ENCODE measurements at places on chromosomes 6 and 20.

DNA sequence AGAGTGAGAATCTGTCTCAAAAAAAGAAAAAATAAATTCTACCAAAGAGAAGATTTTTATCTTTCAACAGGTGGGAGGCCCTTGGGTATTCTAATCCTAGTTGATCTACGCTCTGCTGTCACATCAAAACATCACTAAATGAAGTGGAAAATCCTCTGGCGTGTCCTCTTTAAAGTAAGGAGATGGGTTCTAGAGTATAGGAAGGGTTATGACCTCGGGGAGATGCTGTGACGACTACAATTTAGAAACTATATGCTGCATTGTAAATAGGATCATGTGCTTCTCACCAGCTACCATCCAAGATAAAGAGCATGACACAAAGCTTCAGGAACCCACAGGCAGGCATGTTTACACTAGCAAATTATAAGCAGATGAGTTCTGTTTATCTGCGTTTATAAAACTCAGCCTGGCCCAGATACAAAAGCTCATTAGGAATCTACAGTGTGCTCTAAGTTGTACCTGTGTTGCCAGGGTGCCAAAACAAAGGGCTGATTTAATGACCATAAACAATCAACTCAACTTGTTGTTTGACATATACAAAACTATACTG, 197.1 kb upstream of the PLN start:
- no peak for DNase-seq

DNA sequence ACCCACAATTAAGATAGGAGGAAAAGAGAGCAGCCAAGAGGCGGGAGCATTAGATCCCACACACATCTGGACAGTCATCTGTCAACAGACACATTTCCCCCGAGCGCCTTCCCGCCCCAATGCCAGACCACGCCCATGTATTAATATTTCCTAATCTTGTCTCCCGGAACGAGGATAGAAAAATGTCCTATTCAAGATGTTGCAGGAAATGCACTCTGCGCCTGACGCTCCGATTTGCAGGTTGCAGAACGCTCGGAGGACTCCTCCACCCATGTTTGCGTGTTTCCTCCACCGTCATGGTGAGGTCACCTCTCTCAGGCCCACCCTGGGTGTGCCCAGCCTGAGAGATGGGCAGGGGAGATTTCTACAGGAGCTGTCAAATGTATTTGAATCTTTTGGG, 215.2 kb downstream of the TAF4 start:
- no peak for DNase-seq

DNA sequence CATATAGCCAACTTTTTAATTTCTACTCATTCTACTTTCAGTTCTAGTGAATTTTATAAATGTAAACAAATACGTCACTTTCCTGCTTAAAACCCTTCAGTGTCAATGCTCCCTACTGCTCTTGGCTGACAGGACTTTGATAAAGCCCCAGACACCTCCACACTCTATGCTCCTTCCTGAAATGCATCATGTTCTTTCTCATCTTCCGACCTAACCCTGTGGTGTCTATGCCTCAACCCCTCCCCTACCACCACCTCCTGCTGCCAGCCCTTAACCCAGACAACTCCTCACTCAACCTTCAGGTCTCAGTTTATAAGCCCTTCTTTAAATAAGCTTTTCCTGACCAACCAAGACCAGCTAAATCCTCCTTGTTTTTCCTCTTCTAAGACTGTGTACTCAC, 19.1 kb downstream of the TLDC2 start:
- no peak for DNase-seq

DNA sequence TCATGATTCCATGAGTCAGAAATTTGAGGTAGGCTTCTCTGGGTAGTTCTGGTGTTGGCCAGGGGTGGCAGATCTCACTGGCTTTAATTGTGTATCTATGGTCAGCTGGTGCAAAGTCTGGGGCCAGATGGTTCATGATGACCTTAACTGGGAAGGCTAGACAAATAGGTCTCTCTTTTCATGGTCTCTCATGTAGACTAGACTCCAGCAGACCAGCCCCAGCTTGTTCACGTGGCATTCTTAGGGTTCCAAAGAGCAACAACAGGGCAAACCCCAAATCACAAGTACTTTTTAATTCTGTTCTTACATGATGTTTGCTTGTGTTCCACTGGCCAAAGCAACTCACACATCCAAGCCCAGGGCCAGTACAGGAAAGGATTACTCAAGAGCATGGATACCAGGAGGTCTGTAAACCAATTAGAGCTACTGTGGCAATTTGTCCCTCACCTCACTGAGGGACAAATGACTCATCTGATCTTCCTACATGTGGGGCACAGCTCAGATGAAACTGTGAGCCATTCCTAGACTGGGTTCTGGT, 79.5 kb upstream of the PBOV1 start:
- no peak for DNase-seq

DNA sequence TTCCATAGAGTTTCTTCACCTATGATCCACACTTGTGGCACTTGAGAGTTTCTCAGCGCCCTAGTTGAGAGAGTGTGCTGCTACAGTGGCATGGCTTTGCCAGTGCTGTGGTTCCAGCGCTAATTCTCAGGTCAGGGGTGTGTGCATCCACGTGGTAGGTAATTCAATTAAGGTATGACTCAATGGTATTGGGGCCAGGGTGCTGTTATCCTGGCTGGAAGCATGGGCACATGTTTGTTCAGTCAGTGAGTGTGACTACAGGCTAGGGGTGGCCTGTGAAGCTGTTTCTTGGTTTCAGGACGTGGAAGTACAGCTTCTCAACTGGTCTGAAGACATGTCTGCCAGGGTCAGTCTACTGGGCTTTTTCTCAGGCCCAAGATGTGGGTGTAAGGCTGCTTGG, 3.0 kb upstream of the SEMG2 start:
- no peak for DNase-seq

DNA sequence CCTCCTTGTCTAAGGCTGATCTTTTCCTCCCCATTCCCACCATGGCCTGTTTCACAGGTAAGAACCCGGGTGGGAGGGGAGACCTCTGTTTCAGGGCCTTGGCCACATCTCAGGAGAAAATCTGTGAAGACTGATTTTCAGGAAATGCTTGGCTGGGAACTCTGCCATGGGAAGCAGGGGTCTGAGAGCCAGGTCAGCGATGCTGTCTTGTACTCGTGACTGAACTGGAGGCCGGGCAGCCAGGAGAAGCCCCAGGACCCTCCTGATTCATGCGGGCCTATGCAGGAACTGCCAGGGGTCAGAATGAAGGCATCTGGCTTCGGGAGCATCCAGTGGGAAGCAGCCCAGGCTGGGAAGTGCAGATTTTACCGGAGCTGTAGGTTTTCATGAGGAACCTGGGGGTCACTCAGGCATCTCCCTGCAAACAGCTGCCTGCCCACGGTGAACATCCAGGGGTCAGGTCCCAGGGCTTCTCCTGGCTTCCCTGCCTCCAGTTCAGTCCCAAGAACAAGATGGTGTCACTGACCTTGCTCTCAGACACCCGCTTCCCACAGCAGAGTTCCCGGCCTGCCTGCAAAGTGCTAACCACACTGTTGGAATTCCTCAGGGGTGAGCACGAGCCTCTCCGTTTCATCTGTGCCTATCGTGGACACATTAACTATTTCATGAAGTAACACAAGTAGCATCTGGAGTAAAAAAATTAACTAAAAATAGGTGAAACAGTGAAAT, 90.2 kb upstream of the SULF2 start:
- DNase-seq, result no peak

DNA sequence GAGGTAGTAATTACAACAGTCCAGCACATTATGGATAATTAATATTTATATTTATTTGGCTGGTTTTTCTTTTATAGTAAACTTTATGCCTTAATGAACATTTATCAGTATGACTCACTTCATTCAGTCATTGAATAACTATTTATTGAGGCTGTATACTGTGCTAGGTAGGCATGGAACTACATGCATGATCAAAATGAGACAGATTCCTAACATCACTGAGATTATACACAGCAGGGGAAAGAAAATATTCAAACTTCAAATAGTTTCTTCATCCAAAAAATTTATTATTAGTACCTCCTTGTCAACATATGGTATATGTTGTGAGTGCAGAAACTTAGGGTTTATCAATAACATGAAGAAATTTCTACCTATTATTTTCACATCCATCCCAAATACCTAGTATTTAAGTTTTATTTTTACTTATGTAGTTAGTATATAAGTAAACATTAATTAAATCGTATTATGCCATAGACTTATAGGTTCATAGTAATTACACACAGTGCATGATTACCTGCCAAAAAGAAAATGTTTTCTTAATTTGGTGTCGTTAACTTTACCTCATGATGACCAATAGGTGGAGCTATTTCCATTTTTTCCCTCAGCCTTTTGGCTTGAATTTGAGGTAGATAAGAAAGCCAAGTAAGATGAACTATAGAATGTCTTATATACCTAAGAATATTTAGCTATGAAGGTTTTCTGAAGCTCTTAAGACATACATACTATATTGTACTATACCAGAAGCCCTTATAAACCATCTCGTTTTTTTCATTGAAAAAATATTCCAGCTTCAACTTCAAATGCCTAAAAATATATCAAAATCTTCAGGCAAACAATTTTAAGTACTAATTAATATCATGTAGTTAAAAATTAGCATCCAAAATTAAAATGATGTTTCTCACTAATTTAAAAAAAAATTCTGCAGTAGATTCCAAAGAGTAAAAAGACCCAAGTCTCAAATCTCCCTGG, 12.5 kb upstream of the TMEM30A start:
- no peak for DNase-seq

DNA sequence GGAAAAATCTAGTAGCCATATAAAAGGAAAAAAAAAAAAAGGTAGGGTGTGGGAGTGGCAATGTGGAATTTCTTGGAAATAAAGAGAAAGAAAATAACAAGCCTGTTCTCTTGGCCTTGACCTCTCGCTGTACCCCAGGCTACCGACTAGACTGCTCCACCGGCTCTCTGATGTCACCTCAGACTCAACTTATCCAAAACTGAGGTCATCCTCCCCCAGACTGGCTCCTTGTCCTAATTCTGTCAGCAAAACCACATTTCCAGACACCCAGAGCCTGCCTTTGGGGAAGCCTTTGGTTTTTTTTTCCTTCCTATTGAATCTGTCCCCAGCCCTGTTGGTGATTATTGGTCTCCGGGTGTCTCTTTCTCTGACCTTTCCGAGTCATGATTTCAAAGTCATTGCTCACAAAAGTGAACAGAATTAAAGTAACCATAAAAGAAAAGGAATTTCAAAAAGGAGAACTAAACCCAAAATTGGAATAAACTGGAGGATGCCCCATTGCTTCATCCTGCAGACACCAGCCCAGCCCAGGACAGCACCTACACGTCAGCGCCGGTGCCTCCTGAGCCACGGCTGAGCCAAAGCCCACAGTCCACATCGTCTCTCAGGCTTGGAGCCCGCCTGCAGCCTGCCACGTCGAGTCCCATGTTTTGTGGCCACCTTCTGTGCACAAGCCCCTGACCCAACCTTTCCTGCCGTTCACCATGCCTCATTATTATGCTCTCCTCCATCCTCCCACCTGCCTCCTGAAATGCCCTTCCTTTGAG, 170.7 kb downstream of the MYLK4 start:
- no peak for DNase-seq

GRCh38 chr6:73516514-73517489, 4.0 kb downstream of the EEF1A1 start:
- DNase-seq, result no peak

GRCh38 chr6:55405474-55406235, 78.4 kb downstream of the GFRAL start:
- no peak for DNase-seq
